CD8-positive, alpha-beta memory T cell (primary cell): ENCODE measurements at places on chromosomes 12 and 14. TPM values are rescaled to one million over a fixed set of nuclear protein-coding genes. Genes with fewer than 3 reads are reported as not detected.

Gene NTN4
- 4.2 TPM for polyA plus RNA-seq

GRCh38 chr12:45049912-45050750, 768 bp downstream of the DBX2 start:
- DNase-seq, result no peak

GRCh38 chr14:36362648-36363047, 42.2 kb upstream of the MBIP start:
- no peak for DNase-seq

DNA sequence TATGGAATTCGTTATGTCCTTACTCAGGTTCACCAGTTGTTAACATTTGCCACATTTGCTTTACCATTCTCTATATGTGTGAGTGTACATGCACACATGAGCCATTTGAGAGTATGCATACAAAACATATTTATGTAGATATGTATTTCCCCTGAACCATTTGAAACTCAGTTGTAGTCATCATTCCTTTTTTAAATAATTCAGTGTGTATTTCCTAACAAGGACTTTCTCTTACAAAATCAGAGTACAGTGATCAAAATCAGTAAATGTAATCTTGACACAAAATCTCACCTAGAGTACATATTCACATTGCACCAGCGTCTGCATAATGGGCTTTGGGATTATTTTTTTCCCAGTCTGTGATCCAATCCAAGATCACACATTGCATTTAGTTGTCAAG, 384.9 kb downstream of the DIO2 start:
- DNase-seq, result no peak

DNA sequence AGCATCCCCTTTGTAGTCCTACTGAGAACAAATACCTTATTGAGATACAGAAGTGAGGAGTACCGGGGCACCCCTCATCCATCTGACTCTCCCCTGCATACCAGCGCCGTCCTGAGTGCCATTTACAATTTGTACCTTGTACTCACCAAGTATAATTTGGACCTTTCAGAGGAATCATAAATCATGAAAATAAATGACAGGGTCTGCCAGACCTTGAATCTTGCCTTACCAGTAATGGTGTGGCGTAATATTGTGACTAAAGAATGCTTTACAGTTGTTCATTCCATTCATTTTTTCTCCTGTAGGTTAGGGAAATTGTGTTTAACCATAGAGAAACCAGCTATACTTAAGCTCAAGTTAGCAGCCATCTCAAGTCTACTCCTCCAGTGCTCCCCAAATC, 243.7 kb upstream of the RGS6 start:
- DNase-seq, result no peak

DNA sequence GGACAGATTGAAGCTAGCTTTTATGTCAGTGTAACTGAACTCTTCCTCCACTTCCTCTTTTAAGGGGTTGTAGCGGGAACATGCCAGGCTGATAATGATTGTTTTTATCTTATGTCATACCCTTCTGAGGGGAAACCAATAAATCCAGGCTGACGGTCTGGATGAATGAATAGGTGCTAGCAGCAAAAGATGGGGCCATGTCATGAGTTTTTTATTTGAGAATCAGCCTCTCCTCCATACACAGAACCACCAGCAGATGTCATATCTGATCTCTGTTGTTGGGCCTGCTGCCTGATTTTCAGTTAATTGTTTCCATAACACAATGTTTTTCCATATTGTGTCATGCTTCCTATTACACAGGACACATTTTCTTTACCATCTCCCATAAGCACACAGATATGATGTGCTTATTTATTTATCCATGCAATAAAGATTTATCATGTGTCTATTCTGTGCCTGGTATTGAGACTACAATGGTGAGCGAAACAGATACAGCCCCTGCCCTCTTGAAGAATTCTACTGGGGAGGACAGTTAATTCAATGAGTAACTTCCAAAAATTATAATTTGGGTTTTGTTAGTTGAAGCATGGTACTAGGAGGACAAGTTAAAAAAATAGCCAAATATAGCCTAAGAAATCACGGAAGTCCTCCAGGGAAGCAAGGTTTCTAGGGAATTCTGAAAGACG, 33.6 kb upstream of the CRY1 start:
- DNase-seq, result no peak
